K562 (cell line): ENCODE measurements at places on chromosomes 4 and X. TPM values are rescaled to one million over a fixed set of nuclear protein-coding genes. Genes with fewer than 3 reads are reported as not detected.

- no peak for DNase-seq
Measured at GRCh38 chrX:84735025-84735424, 232.8 kb upstream of the HDX start.

DNA sequence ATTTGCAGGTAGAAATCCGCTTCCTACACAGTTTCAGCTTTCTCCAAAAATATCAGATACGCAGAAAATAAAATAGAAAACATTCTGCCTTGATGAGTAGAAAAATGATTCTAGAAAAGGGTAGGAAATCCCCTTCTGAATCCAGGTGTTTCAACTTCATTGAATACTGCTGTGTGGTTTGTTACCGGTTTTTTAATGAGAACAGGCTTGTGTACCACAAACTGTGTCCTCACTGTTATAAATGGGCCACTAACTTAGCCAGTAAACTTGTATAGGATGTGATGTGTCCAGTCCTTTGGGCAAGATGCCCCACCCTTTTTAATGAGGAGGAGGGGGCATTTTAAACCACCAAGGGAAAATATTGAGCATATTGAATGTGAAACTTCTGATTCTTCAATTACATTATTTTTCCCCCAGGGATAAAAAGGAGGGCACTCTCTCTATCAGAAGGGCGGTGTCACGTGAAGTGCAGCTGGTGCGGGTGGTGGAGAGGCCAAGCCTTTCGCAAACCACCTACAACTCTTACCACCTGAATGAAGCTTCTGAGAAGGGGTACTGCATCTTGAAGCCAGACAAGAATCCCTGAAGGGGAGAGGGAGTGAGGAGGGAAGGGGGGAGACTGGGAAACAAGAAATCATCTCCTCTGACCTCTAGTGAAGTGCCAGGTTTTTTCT, 4.5 kb downstream of the CXXC4 start:
- DNase-seq: no peak

Gene SLITRK2
- not detected in 2 replicates for polyA plus RNA-seq

Gene TEC
- 6.8 and 10.6 TPM in 2 replicates for polyA plus RNA-seq

DNA sequence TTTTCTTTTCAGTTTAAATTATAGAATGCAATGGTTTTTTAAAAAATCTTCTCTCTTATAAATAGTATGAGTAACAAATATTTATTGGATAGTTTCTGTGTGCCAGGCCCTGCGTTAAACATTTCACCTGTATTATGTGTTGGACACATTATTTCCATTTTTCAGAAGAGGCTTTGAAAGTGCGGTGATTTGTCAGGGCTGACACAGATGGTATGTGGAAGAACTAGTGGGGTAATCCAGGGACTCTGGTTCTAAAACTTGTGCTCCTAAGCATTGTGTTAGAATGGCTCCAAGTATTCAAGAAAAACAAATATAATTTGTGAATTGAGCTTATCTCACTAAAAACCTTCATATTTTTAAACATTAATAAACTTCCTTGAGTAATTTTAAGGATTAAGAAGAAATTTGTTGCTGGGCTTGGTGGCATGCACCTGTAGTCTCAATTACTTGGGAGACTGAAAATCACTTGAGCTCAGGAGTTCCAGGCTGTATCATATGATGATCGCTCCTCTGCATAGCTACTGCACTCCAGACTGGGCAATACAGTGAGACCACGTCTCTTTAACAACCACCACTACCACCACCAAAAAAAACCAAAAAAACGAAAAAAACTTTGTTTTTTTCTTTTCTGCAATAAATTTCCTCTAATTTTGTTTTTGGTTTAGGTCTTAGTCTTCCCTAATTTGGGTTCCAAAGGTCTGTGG, 40.0 kb downstream of the RAPGEF2 start:
- no peak for DNase-seq

DNA sequence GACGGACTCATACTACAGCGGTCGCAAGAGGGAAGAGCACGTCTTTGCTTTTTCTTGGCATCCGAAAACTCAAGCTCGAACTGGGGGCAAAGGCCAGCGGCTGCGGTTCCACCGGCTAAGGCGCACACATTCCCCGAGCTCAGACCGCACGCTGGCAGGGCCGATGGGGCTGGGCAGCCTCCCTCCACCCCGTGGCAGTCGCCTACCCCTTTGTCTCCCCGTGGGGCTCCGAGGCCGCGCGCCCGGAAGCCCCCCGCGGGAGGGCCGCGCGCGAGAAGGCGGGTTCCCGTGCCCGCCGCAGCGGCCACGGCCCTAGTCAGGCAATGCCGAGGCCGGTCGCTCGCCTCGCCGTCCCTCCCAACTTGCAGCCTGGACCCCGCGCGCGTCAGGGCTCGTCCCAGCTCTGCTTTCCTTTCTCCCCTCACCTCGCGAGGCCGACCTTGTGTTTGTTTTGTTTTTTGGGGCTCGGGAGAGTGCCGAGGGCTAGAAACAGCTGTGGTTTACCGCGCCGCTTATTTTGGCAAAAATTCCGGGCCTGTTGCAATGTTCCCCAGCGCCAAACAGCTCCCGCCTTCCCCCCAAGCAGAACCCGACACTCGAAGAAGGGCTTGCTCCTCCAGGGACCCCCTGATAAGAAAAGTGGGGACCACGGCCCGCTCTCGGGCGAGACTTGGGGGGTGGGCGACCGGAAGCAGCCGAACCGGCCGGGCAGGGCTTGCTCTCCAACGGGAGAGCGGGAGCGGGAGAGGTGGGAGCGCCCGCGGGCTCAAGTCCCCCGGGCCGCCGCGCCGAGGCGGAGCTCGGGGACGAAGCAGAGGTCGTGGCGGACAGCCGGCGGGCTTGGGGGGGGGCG, 561 bp upstream of the N4BP2 start:
- DNase-seq: peak; percentile 80

- no peak for DNase-seq
Measured at GRCh38 chr4:175066923-175067627, 148.9 kb downstream of the ADAM29 start.

GRCh38 chrX:4935401-4935800, 1222.0 kb upstream of the PRKX start:
- no peak for DNase-seq

DNA sequence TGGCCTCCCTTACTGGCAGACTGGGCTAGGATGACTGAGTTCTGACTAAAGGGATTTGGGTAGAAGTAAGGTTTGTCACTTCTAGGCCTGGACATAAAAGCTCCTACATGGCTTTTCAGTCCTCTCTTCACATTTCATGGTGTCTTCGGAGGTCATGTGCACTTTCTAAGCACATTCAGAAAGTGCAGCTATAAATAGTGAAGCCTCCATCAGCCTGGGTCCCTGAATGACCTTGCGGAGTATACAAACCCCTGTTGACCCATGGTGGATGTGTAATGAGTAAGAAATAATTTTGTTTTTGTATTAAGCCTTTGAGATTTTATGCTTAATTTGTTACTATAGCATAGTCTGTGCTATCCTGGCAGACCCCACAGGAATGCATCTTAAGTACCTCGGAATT, 154.0 kb downstream of the STOX2 start:
- no peak for DNase-seq

Gene C4orf33
- polyA plus RNA-seq: 23.8 and 25.3 TPM in 2 replicates

DNA sequence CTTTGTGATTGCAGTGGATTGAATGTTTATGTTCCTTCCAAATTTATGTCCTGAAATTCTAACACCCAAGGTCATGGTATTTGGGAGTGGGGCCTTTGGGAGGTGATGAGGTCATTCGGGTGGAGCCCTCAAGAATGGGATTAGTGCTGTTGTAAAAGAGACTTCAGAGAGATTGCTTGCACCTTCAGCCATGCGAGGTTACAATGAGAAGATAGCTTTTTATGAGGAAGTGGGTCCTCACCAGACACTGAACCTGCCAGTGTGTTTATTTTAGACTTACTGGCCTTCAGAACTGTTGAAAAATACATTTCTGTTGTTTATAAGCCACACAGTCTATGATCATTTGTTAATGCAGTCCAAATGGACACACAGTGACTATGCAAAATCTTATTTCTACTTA, 161.0 kb upstream of the GPRIN3 start:
- DNase-seq: no peak

DNA sequence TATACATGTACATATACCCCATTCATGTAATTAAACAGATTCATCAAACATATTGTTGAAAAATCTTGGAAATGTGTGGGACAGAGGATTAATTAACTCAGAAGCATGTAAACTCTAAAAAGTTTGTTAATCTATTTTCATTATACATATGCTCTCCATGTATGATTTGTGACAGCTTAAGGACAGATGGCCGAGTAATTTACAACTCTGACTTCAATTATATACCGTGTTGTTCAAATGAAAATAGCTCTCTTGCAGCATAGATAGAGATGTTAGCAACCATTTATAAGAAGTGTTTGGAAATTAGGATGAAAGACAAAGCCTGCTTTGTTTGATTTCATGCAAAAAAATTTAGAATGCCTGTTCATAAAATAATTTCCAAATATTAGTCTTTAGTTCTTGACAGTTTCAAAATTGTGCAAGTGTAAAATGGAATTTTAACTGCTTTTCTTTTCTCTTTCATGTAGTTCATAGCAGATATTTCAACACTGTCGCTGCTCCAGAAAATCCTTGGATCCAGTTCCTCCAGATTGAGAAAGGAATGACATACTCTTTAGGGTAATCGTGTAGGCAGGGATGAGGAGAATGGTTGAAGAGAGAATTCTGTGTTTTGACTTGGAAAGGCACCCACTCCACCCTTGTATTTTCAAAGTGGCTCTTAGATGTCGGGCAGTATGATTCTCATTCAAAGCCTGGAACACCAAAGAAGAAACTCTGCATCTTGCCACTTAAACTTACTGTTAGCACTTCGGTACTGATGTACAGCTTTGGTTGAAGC, 23.1 kb downstream of the AFF2 start:
- no peak for DNase-seq

DNA sequence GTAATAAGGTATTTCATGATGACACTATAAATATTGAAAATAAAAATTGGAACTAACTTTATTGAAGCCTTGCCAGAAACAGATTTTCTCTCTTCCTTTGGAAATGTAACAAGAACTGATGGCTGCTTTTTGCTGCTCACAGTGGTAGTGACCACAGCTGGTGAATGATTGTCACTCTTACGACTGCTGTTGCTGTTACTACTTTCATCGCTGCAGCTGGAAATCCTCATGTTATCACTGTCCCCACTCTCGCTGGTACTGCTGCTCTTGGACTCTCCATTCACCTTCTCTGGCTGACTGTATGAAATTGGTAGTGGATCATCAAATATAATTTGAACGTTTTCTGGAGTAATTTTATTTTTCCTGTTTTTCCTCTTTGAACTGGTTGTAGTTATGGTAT, 28.5 kb upstream of the COX18 start:
- no peak for DNase-seq

Gene MTCP1
- 18.5 and 25.0 TPM in 2 replicates for polyA plus RNA-seq

GRCh38 chrX:1511829-1512228, 25.2 kb downstream of the P2RY8 start:
- DNase-seq: no peak

Gene SSX1
- 84.8 and 105 TPM in 2 replicates for polyA plus RNA-seq

DNA sequence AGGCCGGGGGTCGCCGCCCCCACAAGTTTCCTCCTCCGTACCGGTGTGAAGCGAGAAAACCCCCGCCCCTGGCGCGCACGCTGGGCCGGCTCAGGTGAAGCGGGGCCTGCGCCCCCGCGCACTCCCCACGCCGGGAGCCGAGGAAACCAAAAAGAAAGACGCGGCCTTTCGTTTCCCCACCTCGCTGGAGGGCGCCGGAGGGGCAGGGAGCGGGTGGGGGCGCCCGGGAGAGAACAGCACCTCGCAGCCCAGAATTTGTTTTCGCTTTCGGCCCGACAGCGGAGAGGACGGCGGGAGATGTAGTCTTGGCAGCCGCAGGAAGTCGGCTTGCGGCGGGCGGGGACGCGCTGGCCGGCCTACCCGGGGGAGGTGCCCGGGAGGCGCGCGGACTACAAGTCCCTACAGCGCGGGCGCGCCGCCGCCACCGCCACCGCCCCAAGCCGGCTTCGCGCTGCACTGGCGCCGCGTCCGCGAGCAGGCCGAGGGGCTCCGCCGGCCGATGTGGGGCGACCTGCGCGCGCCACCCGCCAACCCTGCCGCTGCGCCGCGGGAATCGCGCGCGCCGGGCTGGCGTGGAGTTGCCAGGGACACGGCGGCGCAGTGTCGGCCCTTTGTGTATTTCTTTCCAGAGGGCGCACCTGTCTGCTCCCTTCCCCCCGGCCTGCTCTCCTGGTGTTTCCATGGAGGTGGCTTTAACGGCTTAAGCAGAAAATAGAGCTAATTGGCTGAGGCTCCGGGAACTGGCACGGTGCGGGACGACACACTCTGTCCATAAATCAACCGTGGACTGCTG, at the start of gene OTUD4:
TSS of gene OTUD4 (minus strand) at position 292 of the 793 bp plus-strand sequence. CDS start 616 bp downstream, outside the sequence.
- DNase-seq: peak; percentile 89

- DNase-seq: no peak
Measured at GRCh38 chrX:131402124-131402811, 113.2 kb upstream of the IGSF1 start.

Gene PDZD11
- polyA plus RNA-seq: 36.4 and 42.2 TPM in 2 replicates

Gene THOC2
- 162 and 170 TPM in 2 replicates for polyA plus RNA-seq
